ENCODE measurements at places on chromosomes 5 and 9. TPM values are rescaled to one million over a fixed set of nuclear protein-coding genes. Genes with fewer than 3 reads are reported as not detected.

GRCh38 chr5:117461403-117461802 lies 886.8 kb upstream of the SEMA6A start:
- no peak overlapping the region for H3K4me3 ChIP-seq
- no peak for DNase-seq
- H3K27ac ChIP-seq, result no peak overlapping the region
- no peaks in the 10 kb centered on the region for H3K27me3 ChIP-seq
- no peaks in the 10 kb centered on the region for H3K36me3 ChIP-seq
- H3K4me1 ChIP-seq, result no peaks in the 10 kb centered on the region

- no peak for DNase-seq
- H3K27me3 ChIP-seq, result peaks cover 2% of the 10 kb centered on the region
- H3K4me3 ChIP-seq, result no peak overlapping the region
- H3K36me3 ChIP-seq, result no peaks in the 10 kb centered on the region
Observed at GRCh38 chr5:96837303-96837702, 29.6 kb upstream of the ERAP1 start.

- H3K4me1 ChIP-seq, result peaks cover 6% of the 10 kb centered on the region
- no peak for DNase-seq
- no peaks in the 10 kb centered on the region for H3K27me3 ChIP-seq
Observed at GRCh38 chr5:67051164-67051563, 145.4 kb downstream of the CD180 start.

GRCh38 chr9:116656977-116657376 lies 30.1 kb upstream of the TRIM32 start:
- H3K36me3 ChIP-seq, result no peaks in the 10 kb centered on the region
- H3K4me1 ChIP-seq, result no peaks in the 10 kb centered on the region
- H3K27me3 ChIP-seq, result no peaks in the 10 kb centered on the region
- no peak overlapping the region for H3K27ac ChIP-seq
- no peak for DNase-seq

- no peak overlapping the region for H3K4me3 ChIP-seq
- H3K4me1 ChIP-seq, result no peaks in the 10 kb centered on the region
- H3K27ac ChIP-seq, result no peak overlapping the region
Observed at GRCh38 chr9:128494108-128494745, 10.3 kb upstream of the GLE1 start.

DNA sequence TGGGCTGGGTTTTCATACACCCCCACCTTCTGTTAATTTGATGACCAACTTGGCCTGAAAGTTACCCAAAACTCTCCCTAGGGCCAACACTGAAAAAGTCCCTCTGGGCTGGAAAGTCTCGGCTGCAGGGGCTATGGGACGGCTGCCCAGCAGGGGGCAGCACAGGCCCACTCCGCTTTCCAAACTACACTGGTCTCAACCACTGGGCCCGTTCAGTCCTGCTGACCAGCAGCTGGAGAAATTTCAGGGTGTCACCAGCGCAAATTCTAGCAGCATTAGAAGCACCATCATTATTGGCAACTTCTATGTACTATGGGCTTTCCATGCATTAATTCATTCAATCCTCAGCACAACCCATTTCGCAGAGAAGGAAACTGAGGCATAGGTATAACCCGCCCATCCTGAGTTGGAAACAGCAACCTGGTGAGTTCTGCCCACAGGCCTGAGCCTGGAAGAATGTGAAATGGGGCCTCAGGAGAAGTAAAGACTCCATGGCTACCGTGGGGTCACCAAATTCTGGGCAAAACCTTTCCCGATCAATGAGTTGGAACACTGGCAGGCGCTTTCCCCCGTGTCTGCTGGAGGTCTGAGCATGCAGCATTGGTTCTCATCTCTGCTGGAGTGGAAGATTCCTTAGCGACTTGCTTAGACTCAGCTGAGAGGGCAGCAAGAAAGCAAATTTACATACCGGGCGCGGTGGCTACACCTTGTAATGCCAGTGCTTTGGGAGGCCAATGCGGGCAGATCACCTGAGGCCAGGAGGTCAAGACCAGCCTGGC lies 9.7 kb downstream of the ORM2 start:
- peak; percentile 76 for DNase-seq
- peaks cover 38% of the 10 kb centered on the region for H3K36me3 ChIP-seq
- H3K27me3 ChIP-seq, result no peaks in the 10 kb centered on the region

DNA sequence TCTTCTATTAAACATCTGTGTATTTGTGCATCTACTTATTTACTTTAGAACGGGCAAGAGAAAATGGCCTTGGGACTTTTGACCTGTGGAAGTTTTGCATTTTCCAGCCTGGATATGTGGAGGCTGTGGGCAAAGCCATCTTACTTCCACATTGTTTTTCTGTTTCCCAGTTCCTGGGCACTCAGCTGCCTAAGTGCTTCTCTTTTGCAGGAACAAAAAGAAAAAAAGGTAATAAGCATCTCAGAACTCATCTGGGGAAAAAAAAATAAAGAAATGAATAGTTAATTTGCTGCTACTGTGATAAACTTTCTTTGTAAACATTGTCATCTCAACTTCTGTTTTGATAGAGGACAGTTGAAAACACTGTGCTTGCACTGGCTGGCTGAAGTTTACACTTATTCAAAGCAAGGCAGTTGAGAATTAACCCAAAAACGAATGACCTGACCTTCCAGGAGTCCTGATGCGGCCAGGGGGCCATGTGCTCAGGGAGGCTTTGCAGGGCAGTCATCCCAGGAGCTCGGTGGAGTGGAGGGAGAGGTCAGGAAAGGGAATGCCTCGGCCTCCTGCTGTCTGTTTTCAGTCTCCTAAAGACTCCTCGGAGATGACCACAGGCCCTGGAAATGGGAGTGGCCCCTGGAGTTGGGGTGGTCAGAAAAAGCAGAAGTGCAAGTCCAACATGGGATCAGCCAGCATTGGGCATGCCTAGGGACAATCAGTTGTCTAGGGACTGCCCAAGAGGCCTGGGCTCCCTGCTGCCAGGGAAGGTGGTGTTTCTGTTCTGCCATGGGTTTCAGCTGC lies 75.5 kb downstream of the RAI14 start:
- H3K4me3 ChIP-seq, result no peak overlapping the region
- no peaks in the 10 kb centered on the region for H3K36me3 ChIP-seq
- H3K27me3 ChIP-seq, result peaks cover 8% of the 10 kb centered on the region
- DNase-seq, result no peak
- no peaks in the 10 kb centered on the region for H3K4me1 ChIP-seq

GRCh38 chr9:23821375-23822181 lies 4.5 kb downstream of the ELAVL2 start:
- H3K27me3 ChIP-seq, result peaks cover 15% of the 10 kb centered on the region
- H3K4me1 ChIP-seq, result no peaks in the 10 kb centered on the region
- no peak overlapping the region for H3K4me3 ChIP-seq
- H3K36me3 ChIP-seq, result peaks cover 18% of the 10 kb centered on the region

NINJ1 gene
- total RNA-seq, result 21.9 TPM

DMRT3 gene
- total RNA-seq, result not detected

OR1N2 gene
- total RNA-seq, result not detected

All from natural killer cell treated with Interleukin-12 subunit alpha and Interleukin-12 subunit beta and Interleukin-15 and Interleukin-18, amount 100 ng/mL, for 72 hours (primary cell).